ENCODE measurements at places on chromosomes 16 and 17.

DNA sequence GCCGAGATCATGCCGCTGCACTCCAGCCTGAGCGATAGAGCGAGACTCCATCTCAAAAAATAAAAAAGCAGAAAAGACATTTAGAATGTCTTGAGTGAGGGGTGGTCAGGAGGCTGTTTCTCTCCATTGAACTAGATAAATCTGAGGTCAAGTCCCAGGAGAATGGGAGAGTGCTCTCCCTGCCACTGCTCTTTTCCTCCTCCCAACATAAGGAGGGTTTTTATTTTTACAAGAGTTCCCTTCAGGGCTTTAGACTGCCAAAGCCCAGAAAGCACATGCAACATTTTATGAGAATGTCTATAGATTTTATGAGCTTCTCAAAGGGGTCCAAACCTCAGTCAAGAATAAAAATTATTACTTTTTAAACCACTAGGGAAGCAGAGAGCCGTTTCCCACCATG lies 1.6 kb downstream of the RND2 start:
- DNase-seq, result no peak

- no peak for DNase-seq
These were observed 340.7 kb downstream of the FOXL1 start for GRCh38 chr16:86919078-86919477.

- DNase-seq, result no peak
These were observed 224.2 kb downstream of the PARN start for GRCh38 chr16:14405611-14406537.

GRCh38 chr16:1980030-1980769 lies 1.1 kb downstream of the NOXO1 start:
- no peak for DNase-seq

GRCh38 chr16:27929818-27930217 lies 133.7 kb downstream of the GSG1L start:
- no peak for DNase-seq

- no peak for DNase-seq
These were observed 56.3 kb upstream of the GNG13 start for GRCh38 chr16:856811-857210.

DNA sequence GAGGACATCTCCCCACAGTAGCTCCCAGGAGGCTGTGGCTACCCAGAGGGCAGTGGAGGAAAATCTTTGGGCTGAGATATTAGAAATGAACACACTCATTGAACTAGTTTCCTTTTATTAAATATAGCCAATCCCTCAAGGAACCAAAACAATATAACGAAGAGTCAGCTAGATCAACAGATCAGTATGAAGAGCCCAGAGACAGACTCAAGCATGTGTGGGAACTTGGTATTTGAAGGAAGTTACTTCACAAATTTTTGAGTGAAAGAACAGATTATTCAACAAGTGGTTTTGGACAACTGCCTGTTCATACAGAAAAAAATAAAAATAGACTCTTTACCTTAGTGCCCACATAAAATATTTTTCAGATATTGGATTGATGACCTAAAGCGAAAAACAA lies 183.6 kb upstream of the PMFBP1 start:
- DNase-seq, result no peak

DNA sequence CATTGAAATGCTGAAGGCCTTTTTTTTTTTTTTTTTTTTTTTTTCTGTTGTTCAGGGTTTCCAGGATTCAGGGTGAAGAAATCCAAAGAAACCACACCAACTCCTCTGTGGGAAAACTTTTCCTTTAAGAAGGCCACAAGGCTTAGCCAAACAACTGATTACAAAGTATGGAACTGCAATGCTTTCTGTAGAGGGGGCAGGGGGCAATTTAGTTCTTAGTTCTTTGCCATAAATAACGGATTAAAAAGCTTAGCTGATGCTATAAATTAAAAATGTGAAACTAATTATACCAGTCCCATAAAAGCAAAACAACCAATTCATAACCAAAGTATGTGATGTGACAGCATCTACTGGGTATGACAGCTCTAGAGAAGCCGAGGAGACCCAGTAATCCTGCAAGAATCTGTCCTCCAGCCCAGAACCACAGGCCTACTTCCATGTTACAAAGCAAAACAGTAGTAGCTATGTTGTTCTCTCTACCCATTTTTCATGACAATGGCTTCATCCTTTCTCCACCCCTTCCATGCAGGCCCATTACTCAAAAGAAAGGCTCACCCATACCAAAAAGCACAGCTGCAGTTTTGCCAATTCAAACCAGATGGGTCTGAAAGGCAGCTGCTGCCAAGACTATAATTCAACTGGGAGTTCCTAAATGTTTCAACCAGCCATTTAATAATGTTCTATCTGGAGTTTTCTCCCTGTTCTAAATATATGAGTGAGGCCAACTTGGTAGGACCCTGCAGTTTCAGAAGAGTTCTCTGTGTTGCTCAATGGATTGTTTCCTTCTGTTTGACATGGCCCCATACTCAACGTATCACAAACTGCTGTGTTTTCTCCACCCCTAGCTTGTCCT lies 167.1 kb upstream of the ZFHX3 start:
- no peak for DNase-seq

GRCh38 chr16:67082891-67083290 lies 26.9 kb upstream of the PHAF1 start:
- no peak for DNase-seq

- no peak for DNase-seq
These were observed 61.4 kb downstream of the NFATC3 start for GRCh38 chr16:68146585-68146984.

DNA sequence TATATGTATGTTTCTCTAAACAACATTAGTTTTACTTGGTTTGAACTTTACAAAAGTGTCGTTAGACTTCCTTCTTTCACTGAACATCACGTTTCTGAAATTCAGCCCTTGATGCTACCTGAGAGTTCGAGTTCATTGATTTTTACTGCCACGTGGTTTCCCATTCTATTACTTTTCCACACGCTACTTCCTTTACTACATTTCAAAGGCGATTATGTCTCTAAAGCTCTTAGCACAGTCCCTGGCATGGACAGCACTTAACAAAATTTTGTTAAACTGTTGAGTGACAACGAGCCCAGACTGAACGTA lies 15.9 kb upstream of the ARHGAP17 start:
- no peak for DNase-seq

GRCh38 chr17:39139161-39139511 lies 12.3 kb downstream of the PLXDC1 start:
- DNase-seq, result no peak

- no peak for DNase-seq
These were observed 85.3 kb upstream of the NSRP1 start for GRCh38 chr17:30031214-30031869.

DNA sequence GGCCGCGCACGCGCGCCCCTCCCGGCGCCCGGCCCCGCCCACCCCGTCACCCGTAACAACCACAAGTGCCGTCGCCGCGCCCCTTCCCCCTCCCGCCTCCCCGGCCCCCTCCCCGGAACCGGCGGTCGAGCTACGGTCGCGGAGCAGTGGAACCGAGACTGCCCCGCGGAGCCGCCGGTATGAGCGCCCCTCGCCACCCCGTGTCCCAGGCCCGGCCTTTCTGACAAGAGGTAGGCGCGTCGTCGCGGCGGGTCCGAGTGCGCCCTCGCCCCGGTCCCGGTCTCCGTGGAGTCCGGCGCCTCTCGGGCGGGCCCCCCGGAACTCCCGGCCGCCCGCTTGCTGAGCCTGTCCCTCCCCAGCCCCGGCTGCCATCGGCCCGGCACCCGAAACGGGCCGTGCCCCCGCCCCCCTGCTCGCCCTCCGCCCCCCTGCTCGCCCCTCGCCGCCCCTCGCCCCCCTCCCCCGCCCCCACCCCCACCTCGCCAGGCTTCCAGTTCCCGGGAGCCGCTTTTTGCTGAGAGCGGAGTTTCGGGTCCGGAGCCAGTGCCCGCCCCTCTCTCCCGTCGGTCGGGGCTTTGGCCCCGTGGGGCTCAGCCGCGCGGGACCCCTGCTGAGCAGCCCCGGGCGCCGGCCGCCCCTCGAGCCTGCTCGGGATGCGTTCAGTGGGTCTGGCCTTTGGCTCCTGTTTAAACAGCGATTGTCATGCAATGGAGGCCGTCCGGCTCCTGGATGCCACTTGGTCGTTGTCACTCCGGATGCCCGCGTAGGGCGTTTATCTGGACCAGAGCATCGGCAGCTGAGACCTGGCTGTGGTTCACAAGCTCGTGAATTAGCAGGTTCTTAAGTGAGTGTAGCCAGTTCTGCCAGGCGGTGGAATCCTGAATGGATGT lies at the start of gene SEC14L1:
TSS of gene SEC14L1 (plus strand) at position 92 of the 890 bp plus-strand sequence. CDS start 2,628 bp downstream, outside the sequence.
- DNase-seq, result no peak

GRCh38 chr17:74078363-74078941 lies 125.0 kb upstream of the RPL38 start:
- DNase-seq, result no peak

- DNase-seq, result no peak
These were observed 3.6 kb downstream of the ZNF646 start for GRCh38 chr16:31077592-31078396.

- no peak for DNase-seq
These were observed 3.3 kb downstream of the MT1H start for GRCh38 chr16:56672761-56673536.

DNA sequence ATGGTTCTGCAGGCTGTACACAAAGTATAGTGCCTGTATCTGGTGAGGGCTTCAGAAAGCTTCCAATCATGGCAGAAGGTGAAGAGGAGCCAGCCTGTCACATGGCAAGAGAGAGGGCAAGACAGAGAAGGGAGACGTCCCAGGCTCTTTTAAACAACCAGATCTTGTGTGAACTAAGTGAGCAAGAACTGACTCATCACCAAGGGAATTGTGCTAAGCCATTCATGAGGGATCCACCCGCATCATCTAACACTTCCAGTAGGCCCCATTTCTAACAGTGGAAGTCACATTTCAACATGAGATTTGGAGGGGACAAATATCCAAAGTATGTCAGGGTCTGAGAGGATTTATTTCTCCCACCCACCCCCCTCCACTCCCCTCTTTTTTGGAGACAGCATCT lies 56.2 kb upstream of the ELAC2 start:
- DNase-seq, result no peak

All from NCI-H2081 treated with DMSO at 0.1 percent for 48 hours (cell line).